A549 (cell line): ENCODE measurements at places on chromosomes 3 and 15.

- DNase-seq = peak; percentile 6
Measured at GRCh38 chr3:137709011-137709601, 55.0 kb upstream of the SOX14 start.

DNA sequence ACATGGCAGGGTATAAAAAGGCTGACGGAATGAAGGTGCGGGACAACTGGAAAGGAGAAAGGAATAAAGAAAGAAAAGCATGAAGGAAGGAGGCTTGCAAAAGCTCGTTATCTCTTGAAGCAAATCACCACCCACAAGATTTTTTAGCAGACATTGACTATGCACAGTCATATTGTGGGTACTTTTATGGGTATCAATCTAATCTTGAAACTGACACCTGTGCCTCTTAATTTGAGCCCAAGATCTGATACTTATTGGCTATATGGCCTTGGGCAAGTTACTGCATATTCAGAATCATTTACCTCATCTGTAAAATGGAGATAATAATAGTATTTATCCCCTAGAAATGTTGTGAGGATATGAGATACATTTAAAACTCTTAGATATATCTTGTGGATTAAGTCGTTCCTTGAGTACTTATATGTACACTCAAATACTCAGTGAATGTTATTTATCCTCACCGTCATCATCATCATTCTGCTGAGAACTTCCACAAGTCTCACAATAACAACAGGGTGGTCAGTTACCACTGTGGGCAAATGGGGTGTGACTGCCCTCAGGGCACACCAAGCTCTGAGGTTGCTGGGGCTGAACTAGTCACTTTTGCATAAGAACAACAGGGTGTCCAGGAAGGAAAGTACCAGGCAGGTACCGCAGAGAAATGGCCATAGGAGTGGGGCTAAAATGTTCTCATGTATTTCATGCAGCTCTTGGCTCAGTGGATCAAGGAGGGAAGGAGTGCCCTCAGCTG, 266.1 kb downstream of the SLC9A9 start:
- DNase-seq = no peak

DNA sequence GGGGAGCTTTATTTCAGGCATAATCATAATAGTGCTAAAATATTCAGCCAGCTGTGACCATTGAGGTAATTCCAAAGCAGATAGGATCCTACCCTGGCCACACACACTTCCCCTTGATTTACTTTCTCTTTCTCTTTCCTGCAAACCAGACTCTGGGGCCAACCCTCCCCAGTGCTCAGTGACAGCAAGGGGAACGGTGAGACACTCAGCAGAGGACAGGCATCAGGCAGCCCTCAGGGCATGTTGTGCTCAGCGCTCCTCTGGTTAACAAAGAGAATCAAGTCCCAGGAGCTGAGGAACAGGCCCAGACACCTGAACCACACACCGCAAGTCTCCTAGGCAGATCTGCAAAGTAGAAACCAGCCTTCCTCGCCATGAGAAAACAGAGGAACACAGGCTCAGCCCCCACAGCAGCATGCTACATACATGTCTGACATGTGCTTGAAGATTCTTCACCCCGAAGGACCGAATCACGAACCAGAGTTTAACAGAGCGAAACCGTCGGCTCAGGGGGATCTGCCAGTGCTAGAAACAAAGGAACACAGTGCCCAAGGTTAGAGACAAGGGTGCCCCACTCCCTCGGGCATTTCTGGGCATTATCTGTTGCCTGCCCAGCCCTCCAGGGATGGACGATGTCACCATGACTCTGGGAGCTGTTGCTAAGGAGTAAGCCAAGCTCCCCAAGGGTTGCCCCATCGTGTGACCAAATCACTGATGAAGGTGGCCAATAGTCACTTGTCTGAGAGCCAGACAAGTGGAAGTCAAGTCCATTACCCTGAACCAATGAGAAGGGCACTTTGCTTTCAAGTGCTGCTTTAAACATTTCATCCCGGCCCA, 17.5 kb downstream of the HDC start:
- DNase-seq = no peak

- no peak for DNase-seq
Measured at GRCh38 chr3:119362010-119362409, 67.8 kb downstream of the ARHGAP31 start.

DNA sequence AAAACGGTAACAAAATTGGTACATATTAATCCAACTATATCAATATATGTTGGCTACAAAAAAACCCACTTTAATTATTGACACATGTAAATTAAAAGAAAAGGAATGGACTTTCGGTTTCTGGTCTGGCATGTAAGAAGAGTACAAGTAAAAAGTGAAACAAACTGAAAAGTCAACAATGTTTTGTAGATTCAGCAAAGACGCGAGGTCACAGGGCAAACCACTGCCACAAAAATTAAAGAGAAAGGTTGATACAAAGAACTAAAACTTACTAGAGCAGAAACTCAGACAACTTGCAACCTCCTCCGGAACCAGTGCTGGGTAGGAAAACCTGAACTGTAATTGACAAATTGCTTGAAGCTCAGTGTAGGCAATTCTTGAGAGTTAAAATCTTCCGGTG, 110.6 kb upstream of the ARPP21 start:
- DNase-seq = no peak

DNA sequence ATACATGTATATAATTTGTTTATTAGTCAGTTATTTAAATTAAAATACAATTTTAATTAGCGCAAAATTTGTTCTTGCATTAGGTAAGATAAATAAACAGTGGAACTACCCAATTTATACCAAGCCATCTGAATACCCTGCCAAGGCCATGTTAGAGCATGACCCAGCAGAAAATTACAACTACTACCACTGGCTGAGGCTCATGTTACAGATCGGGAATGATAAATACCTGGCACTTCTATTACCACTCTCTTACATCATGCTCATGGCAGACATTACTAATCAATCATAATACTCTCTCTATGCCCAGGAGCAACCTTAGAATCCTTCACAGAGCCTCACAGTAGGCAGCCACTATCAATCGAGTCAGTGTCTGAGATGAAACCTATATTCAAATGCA, 21.2 kb upstream of the LMOD3 start:
- peak; percentile 31 for DNase-seq

DNA sequence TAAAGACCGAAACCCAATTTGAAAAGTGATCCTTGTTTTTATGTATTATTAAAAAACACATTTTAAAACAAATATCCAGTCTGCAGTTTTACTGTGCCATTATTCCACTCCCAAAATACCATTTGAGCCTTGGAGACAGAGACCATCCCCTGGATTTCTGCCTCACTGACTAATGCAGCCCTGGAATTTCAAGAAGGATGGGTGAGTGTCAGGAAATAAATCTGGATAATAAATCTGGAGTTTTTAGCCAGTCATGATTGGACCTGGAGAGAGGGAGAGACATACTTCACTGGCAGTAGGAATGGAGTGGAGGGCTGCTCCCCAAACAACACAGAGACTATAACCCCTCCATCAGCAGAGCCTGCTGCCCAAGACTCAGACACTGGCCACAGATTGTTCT, 123.3 kb downstream of the MYLK start:
- DNase-seq = no peak

GRCh38 chr3:18127859-18128681, 297.1 kb downstream of the SATB1 start:
- DNase-seq = no peak

GRCh38 chr3:187878772-187879518, 133.7 kb upstream of the BCL6 start:
- DNase-seq = no peak

- DNase-seq = peak; percentile 30
Measured at GRCh38 chr3:152071924-152072323, 196.8 kb upstream of the MBNL1 start.
